ENCODE measurements at places on chromosomes 2 and 18.

GRCh38 chr18:8854550-8854949 lies 149.2 kb downstream of the MTCL1 start:
- peak; percentile 31 for DNase-seq

- no peak for DNase-seq
Measured at GRCh38 chr2:18671363-18671762, 82.0 kb upstream of the NT5C1B start.

GRCh38 chr18:38923126-38923525 lies 1357.5 kb upstream of the CELF4 start:
- DNase-seq: no peak

GRCh38 chr2:134099273-134099672 lies 154.6 kb upstream of the MGAT5 start:
- DNase-seq: no peak

GRCh38 chr18:56026509-56026908 lies 438.5 kb upstream of the TCF4 start:
- no peak for DNase-seq

DNA sequence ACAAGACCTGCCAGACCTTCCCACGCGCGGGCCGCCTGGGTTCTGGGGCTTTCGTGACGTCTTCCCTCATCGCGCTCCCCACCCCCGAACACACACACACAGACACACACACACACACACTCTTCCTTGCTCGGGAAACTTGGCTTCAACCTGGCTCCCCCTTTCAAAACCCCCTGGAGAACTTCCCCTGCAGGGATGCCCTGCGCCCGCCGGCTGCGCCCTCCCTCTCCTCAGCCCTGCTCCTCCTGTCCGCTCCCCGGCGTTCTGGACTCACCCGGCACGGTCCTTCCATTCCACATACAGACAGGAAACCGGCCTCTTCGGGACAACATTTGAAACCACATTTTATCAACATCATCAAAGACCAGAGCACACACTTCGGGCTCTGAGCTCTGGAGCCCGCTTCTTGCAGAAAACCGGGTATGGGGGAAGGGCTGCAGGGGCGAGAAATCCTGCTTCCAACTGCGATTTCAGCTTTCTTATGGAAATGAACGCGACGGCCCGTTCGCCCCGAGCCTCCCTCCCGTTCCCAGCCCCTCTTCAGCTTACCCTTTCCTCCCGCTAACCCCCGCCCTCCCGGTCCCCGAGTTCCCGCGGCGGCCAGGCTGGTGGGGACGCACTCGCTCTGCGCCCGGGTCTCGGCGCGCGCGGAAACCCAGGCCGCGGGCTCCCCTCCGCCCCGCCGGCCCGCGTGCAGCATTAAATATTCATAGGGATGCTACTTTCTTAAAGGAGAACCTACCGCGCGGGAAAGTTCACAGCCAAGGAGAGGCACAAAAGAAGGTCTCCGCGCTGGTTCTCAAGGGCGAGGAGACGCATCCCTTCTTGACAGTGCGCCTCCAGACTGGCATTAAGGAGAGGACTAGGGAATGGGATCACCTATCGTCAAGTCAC lies 18.3 kb downstream of the POU3F3 start:
- no peak for DNase-seq

DNA sequence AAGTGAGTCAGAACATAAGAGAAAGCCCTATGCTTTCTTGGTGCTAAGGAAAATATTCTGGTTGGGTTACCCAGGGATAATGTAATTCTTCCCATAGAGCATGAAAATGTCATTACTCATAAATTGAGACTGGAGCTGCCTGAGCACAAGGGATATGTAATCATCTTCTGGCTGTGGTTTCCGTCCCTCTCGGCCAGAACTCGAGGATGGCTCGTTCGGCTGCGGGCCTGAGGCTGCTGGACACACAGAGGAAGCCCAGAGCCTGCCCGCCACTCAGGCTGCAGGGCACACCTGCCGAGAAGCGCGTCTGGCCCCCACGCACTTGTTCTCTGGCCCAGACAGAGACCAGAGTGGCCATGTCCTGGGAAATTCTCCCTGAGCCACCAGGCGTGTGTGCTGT lies 104.9 kb downstream of the ASAP2 start:
- peak; percentile 94 for DNase-seq

DNA sequence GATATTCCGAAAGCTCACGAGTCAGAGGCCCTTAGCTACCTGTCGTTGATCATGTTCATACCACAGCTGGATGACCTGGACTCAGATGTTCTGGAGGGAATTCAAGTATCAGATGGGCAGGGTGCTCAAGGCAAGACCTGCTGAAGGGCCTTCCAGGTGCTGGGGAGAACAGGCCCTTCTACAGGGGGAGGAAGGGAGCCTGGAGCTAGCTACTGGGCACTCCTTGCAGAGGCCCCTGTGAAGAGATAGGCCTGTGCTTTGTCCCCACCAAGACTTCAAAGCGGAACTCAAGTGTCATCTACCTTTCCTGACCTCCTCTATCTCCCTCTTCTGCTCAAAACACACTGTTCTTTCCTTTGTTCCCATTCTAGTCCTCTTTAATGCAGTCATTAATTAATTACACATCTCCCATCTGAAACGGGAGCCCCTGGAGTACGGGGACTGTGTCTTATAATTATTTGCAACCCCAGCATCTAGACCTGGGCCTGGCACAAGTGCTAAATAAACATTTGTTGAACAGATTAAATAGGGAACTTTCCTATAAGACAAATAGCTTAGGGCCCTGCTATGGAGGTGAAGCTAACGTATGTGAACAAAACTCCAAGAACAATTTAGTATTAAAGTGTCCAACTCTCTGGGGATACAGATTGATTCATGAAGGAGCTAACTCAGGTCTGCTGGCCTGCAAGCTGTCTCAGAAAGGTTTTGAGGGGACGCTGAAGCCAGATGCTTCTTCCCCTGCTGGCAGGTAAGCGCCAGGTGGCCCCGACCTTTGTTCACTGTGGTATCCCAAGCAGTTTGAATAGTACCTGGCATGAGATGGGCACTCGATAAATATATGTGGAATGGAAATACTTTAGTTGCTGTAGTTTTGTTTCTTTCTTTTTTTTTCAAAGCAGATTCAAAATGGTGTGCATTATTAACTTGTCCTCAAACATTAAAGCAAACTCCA lies 22.0 kb downstream of the RHOB start:
- no peak for DNase-seq

DNA sequence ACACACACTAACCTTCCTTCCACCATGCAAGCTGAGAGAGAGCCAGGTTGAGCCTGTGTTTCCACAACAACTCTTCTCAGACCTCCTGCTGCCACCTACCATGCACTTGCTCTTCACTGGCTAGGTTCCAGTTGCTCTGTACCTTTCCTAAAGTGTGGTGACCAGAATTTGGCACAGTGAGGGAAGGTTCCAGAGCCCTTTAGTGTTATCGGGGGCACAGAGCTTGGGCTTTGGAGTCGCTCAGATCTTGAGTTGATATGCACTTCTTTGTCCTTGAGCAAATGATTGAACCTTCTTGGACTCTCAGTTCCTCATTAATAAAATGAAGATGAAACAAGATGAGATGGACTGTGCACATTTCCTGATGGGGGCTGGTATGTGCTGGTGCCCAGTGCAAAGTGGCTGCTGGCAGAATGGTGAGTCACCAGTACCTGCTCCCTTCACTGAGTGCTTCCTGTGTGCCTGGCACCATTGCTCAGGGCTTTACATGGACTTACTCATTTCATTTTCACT lies 47.1 kb downstream of the NEDD4L start:
- peak; percentile 2 for DNase-seq

Measured in fibroblast of lung (primary cell).